DMS153 (cell line): ENCODE measurements at places on chromosomes 7 and 10.

- DNase-seq = no peak
Measured at GRCh38 chr7:121623130-121623872, 227.2 kb upstream of the FAM3C start.

- no peak for DNase-seq
Measured at GRCh38 chr7:6290319-6290741, 17.9 kb upstream of the CYTH3 start.

GRCh38 chr10:118339111-118339510 lies 3.0 kb downstream of the FAM204A start:
- peak; percentile 19 for DNase-seq

GRCh38 chr7:76051840-76052239 lies 3.9 kb downstream of the MDH2 start:
- DNase-seq = no peak

DNA sequence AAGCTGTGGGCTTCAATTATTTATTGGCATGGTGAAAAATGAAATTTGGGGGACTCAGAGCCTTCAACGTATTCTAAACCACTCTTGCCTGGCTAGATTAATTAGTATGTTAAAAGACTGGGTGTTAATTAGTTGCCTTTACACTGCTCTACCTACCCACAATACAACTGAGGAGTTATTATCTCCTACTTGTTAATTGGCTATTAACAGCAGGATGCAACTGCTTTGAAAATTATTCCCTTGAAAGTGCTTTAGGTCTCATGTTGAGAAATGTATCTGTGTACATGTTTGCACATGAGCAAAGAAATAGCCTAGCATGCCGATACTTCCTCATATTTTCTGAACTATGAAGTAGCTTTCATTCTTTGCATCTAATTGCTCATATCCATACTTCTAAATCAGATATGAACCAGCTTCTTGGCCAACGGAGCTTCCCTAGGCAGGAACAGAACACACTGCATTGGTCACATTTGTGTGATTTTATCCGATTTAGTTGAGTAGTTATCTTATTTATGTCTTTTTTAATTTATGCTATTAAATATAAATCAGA lies 155.8 kb downstream of the GPAM start:
- DNase-seq = no peak

GRCh38 chr7:149880638-149881311 lies 7.0 kb downstream of the ATP6V0E2 start:
- no peak for DNase-seq

- no peak for DNase-seq
Measured at GRCh38 chr7:152076940-152077933, 51.8 kb downstream of the GALNT11 start.

GRCh38 chr10:28685717-28686116 lies 8.4 kb downstream of the BAMBI start:
- DNase-seq = no peak

- DNase-seq = no peak
Measured at GRCh38 chr10:114556236-114557122, 101.6 kb downstream of the ABLIM1 start.

GRCh38 chr7:142567201-142568075 lies 181.8 kb upstream of the PRSS1 start:
- no peak for DNase-seq

DNA sequence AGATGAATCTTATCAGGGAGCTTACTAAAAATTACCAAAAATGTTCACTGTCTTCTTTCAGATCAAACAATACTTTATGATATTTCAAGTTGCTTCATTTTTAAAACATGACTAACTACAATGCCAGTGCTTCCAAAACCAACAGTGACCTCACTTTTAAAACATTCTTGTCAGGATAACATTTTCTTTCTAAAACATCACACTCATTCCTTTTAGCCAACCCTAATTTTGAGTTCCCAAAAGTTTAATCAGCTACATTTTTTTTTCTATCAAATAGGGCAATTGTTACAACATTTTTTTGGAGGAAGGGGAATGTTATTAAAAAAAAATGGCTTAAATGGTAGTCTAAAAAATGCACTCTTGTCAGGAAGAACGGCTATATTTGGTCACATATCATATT lies 37.3 kb downstream of the RTKN2 start:
- DNase-seq = no peak

DNA sequence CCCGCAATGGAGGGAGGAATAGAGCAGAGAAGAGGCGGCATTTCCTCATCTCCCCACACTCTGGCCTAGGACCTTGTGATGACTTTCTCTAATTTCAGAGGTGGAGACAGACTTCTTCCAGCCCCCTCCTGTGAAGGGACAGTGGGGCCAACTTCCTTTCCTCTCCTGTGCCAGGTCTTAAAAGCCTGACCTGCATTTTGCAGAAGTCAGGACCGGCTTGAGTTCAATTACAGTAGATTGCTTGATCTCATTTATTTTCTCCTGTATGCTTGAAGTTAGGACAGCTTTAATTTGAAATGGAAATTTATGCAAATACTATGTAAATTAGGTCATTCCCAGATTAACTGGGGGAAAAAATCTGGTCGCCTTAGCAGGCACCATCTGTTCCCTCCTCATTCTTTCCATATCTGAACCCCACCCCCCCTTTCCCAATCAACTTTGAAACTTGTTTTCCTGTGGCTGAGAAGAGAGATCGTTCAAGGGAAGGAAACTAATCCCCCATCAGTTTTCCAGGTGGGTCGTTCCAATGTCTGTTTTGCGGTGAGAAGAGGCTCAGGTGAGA lies 57.1 kb downstream of the SYPL1 start:
- no peak for DNase-seq

- no peak for DNase-seq
Measured at GRCh38 chr10:99357691-99358090, 28.5 kb downstream of the CNNM1 start.

DNA sequence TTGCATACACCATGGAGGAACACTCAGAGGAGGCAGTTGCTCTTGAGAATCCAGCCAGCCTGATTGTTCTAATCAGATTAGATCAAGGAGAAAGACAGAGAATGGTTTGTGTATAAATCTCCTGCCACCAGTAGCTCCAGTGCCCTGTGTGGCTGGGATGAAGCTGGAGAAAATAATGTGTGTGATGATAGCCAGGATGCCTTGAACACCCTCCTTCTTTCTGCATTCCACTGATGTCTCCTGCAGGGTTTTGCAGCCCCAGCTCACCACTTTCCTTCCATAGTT lies 614.7 kb upstream of the FOXK1 start:
- no peak for DNase-seq

- no peak for DNase-seq
Measured at GRCh38 chr7:110090110-110090820, 1000.7 kb upstream of the LRRN3 start.

DNA sequence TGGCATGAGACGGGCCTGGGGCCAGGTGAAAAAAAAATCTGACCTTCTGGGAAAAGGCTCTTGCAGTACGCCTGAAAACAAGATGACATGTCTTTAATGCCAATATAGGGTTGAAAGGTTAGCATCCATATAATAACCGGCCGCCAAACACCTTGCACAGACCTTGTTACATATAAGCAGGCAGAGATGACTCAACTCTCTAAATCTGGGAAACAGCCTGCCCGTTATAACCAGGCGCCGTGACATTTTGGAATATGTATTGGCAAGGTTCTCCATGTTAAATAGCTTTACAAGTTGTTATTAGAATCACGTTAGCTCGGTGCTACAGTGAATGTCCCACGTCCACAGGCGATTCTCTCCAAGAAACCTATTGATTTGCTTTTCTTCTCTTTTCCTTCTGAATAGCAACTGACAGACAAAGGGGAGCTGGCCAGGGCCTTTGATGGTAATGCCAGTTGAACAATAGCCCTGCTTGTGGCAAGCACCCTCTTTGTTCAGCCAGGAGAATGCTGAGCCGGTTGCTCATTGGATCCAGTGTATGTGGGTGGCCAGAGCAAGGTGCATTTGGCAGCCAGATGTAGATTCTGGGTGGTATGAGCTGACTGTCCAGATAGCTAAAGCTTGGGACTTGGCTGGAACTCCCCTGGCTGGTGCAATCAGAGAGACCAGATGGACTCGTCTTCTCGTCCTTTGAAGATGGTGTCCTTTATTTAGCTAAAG lies 80.1 kb upstream of the AUTS2 start:
- DNase-seq = no peak

DNA sequence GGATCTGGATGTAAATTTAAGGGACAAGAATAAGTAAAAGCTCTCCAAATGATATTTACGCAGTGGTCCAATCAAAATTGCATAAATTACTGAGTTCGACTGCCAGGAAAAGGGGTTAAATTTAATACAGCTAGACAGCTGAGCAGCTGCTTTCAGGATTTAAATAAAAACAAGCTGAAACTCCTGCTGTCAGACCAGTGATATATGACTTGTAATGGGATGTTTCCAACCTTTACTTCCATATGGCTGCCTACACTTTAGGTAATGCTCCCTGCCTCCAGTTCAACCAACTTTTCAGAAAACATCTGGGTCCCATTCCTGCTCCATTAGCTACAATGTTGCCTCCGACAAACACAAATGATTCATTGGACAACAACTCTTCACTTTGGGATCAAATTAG lies 326.3 kb upstream of the DGKB start:
- no peak for DNase-seq

DNA sequence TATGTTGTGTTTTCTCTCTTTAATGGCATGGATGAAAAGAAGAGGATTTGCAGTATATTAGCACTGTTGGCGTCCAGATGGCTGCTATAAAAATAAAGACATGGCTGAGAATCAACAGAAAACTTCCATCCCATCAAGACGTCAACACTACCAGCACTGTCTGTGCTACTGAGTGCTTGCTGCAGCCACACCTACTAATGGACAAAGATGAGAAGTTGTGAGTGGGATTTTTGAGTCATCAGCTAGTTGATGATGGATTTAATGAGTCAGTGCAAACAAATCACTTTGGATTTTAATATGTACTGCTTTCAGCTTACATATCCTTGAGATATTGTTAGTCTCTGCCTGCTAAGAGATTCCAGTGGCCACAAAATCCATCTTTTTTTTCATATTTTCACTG lies 631.0 kb upstream of the ANKRD30A start:
- DNase-seq = no peak
